ENCODE measurements at places on chromosomes 5 and 9.

DNA sequence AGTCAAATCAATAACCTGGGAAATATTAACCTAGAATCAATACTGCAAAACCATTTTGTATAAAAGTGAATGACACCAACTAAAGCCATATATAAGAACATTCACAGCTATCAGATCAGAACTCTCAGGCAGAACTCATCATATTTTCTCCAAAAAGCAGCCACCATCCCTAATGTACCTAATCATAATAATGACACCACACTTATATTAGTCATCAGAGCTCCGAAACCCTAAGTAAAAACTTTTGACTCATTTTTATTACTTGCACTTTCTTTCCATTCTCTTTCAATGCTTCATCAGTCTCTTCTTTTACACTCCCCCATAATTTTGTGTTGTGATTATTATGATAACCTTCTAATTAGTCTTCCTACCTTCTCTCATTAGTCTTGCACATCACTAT lies 45.3 kb downstream of the INSL6 start:
- no peak for DNase-seq

DNA sequence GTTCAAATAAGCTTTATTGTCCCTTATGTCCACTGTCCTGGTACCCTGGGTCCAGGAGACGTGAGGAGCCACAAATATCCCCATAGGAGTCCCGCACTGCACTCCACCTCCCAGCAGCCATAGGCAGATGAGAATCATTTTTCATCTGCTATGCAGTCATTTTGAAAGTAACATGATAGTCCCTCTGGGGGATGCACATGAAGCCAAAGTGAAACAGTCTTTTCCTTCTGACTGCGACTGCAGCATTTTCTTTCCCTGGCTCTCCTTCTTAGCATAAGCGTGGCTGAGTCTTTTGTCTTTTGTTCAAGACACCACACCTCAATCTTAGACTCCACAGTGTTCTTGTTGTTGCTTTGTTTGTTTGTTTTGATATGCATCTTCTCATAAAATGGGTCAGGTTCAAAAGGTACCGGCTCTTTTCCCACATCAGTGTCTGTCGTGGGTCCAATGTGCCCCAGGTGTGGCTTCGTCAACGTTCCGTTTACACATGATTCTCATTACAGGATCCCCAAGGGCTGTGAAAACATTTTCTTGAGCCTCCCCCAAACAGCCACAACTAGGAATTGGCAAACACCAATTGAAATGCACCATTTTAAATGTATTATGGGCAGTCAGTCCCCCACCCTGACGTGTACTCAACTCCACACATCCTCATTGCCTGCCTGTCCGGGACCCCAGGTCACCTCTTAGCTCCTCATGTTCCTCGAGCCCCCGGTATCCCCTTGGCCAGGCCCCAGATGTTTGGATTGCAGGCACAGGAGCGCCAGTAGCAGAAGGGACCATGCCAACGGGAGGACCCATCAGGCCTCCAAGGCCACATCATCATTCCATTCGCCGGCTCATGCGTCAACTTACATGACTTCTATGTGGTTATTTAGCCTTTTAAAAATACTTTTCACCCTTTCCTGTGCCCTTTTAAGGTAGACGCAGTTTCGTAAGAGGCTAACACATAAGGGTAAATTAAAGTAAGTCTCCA lies 237.8 kb upstream of the DAPK1 start:
- DNase-seq, result no peak

GRCh38 chr5:10854506-10855277 lies 93.7 kb upstream of the DAP start:
- DNase-seq, result no peak

GRCh38 chr5:43336159-43336558 lies 22.9 kb upstream of the HMGCS1 start:
- DNase-seq, result no peak

DNA sequence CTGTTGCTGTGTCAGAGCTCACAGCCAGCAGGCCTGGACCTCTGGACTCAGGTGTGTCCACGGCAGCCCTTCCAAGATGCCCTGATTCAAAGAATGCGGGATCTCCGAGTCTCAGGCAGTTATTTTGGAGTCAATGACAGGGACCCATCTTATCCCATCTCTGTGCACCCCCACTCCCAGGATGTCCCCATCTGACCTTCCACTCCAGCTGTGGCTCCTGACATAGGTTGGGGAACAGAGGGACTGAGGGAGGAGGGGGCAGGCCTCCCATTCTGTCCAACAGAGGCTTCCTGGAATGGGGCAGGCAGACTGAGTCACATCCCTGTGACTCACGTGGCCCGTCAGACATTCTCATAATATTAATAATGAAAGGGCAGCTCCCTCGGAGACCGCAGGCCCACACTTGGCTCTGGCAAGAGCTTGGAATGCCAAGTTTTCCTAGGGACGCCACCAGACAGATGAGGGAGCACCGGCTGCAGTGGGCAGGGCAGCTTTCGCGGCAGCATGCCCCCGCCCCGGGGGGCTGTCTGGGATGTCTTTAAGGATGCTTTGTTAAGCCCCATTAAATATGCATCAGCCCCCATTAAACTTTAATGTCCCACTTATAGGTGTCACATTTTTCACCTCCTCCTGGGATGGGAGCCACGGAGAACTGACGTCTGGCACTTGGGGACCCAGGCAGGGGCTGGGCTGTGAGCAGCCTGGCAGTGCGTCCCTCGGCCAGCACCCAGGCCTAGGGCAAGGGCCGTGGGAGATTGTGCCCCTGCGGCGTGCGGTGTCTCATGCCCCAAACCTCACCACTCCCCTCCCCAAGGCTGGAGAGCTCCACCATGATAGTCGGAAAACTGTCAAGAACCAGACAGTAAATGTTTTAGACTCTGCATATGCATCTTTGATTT lies 23.6 kb upstream of the FIBCD1 start:
- DNase-seq, result no peak

DNA sequence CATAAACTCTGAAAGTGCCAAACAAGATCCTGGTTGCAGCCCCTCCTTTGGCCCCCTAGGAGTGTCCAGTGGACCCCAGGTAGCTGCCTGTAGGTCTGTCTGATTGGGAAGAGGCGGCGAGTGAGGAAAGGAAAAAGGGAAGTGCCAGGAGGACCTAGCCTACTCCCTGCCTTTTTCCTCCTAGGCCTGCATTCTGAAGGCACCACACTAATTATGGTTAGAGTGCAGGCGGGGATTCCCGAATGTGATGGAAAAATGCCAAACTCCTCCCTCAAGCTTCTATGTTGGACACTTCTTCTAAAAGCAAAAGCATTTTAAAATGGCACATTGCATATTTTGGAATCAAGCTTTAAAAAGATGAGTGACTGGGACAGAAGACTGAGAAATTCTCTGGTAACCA lies 83.2 kb upstream of the SMIM15 start:
- no peak for DNase-seq

DNA sequence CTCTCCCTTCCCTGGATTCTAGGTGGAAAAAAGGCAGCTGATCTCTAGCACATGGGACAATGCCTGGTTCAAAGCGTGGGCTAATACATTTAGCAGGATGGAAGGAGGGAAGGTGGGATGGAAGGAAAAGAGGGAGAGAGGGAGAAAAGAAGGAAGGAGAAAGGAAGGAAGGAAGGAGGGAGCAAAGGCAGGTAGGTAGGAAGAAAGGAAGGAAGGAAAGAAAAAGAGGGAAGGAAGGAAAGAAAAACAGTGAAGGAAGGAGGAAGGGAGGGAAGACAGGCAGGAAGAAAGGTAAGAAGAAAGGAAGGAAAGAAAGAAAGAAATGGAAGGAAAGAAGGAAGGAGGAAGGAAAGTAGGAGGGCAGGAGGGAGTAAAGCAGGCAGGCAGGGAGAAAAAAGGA lies 12.2 kb upstream of the PALM2AKAP2 start:
- DNase-seq, result no peak

Data from stimulated activated CD4-positive, alpha-beta T cell treated with anti-CD3 and anti-CD28 coated beads, TNF-alpha, amount 100 ng/mL, for 48 hours (primary cell).